ENCODE measurements at places on chromosomes 5 and 9.
A peak's percentile ranks its signal among the peaks of the same experiment; 100 is the strongest.

DNA sequence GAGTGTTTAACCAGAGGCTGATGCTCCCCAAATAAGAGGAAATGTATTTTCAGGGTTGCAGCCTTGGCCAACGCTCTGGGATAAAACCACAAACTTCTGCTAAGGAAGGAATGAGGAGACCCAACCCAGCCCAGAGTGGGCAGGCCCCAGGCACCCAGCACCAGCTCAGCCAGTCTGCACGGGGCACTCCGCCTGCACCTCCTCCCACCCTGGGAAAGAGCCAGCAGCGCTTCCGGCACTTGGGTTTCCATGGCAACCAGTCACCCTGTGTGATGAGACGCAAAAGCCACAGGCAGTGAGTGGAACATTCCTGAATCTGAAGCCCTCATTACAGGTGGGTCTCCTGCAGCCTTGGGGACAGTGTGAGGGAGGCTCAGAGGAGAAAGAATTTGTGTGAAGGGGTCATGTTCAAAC, 85.2 kb upstream of the ZBTB43 start:
- DNase-seq = peak; percentile 35

- no peak for DNase-seq
Observed at GRCh38 chr5:60958712-60959111, 13.7 kb downstream of the NDUFAF2 start.

GRCh38 chr5:55913466-55914413, 62.6 kb downstream of the IL31RA start:
- DNase-seq = no peak

DNA sequence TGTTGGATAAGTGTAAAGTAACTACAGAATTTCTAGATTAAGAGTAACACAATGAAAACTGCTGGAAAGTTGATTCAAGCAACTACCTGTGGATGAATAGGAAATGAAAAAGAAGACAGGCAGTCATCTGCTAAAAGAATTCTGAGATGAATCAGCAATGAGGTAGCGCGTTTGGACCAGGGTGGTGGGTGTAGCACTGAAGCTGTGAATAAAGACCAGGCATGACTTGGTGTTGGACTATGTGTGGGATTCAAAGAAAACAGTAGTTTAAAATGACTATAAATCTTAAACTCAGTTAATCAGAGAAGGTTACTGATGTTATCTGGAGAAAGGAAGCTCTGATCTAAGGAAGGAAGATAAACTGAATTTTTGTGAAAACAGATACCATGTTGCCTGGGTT, 159.8 kb downstream of the FBN2 start:
- DNase-seq = no peak
